T-helper 9 cell (primary cell): ENCODE measurements at places on chromosomes 1 and 21.

GRCh38 chr1:222931023-222931422 is 116.2 kb downstream of the DISP1 start:
- DNase-seq: no peak

GRCh38 chr1:226596531-226597165 is 48.1 kb downstream of the STUM start:
- no peak for DNase-seq

DNA sequence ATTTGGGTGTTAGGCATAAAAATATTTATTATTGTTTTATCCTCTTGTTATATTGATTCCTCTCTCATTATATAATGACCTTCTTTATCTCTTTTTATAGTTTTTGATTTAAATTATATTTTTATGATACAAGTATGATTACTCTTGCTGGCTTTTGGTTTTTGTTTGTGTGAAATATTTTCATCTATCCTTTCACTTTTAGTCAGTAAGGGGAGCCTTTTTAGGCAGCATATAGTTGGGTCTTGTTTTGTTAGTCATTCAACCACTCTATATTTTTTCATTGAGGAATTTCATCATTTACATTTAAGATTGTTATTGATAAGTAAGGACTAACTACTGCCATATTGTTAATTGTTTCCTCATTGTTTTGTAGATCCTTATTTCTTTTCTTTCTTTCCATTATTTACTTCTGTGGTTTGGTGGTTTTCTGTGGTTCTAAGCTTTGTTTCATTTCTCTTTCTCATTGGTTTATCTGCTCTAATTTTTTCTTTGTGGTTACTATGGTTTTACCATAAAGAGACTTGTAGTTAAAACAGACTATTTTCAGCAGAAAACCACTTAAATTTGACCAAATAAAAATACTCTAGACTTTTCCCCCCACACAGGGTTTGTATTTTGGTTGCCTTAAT is 593.1 kb downstream of the NUF2 start:
- no peak for DNase-seq

GRCh38 chr1:205214756-205215155 is 3.3 kb upstream of the DSTYK start:
- DNase-seq: no peak

DNA sequence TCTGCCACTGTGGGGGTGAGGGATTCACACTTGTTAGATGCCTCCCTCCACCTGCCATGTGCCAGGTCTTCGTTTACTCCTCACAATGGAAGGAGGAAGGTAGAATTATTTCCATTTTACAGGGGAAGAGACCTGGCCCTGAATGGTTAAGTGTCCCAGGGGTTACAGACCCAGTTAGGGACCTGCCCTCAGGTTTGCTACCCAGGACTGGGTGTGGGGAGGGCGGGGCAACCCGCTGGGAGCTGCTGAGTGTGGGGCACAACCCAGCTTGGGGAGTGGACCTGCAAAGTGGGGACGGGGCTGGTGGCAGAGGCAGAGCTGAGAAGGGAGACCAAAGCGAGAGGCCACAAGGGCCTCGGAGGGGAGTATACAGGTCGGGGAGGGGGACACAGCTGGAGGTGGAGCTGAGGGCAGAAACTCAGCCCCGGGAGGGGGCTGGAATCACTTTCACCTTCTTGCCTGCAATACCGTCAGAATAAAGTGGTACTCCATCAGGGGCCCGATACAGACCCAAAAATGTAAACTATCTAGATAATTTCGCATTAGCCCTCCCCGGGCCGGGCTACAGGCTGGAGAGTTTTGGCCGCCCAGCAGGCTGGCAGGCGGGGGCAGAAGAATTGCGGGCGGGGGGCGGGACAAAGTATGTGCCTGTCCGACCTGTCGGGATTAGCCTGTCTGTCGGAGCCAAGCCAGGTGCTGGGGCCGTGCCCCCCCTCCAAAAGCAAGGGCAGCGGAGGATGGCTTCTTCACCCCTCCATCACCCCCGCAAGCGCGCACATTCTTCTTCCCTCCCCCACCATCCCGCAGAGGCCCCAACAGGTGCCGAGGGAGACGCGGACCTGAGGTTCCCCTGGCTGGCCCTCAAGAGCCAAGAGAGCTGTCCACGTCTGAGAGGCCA is 1.4 kb downstream of the RSPO1 start:
- no peak for DNase-seq

- no peak for DNase-seq
These were observed 9.4 kb downstream of the COL6A1 start for GRCh38 chr21:45990741-45991605.

DNA sequence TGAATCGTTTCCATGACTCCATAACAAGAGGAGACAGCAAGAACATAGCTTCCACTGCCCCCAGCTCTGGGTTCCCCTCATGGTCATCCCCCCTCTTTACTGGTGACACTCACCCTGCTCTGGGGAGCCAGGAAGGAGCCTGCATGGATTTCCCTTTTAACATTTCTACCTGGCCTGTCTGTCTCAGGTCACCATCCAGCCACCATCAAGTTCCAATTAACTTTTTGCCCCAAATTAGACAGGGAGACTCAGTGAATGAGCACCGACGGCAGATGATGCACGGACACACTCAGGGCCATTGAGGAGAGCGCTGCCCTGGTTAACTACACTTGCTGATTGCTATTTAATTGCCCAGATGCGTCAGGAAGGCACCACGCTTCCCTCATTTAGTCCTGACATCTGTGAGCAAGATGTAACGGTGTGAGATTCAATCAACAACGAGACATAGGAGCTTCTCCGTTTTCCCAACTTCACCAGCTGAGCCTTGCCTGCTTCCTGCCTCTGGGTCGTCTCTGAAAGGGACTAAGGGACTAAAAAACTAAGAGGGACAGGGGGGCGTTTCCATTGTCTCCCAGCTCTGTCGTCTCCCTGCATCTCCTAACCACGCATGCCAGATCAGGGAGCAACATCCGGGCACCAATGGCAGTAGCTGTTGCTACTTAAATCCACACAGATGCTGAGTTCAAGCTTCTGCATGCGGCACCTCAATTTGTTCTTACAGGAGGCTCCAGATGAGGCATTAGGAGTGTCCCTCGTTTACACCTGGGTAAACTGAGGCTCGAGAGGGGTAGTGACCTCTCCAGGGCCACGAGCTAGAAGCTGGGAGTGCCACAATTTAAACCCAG is 426.7 kb downstream of the NPHP4 start:
- DNase-seq: no peak

GRCh38 chr1:77313491-77313890 is 31.7 kb downstream of the AK5 start:
- DNase-seq: no peak

GRCh38 chr21:37380349-37381323 is 14.1 kb downstream of the DYRK1A start:
- no peak for DNase-seq

DNA sequence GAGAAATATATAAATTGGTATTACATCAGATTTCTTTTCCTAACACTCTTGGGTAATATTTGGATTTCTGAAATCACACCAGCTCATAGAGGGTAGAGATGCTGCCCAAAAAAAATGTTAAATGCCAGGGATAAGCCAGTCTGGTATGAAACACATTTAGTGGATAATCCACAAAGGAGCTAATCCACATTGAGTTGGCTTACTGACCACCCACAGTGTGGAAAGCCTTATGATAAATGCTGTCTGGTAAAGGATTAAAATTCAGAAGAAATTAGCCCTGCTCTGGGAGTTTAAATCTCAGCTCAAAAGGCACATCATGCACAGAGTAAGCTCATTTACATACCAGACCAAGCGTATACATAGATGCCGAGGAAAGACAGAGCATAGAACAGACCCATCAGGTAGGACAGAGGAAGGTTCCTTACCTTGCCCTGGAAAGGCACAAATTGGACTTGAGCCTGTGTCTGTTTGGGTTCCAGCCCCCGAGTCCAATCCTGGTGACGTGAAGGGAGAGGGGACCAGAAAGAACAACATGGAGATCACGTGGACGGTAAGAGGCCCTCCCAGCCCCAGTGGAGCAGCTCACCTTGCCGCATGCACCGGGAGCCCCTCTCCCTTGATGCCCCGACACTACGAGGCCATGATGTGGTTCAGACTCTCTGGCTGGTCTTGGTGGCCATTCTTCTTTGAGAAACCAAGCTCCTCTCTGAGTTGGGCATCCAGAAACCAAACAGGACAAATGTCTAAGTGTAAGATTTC is 62.9 kb upstream of the CNTN2 start:
- DNase-seq: no peak

DNA sequence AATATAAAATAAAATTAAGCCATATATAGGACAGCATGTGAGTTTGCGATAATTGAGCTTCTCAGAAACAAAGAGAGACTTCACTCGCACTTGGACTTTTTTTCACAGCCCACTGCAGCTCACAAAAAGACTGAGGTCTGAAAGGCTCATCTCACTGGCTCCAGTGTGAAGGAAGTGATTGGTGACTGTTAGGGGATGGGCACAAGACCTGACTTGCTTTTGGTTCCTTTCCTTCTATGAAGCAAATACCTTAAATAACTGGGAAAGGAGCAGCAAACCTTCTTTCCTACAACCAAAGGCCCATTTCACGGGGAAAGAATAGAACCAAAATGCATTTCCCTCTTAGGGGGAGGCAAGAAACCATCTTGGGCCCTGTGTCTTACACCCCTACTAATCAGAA is 13.1 kb upstream of the TTLL7 start:
- no peak for DNase-seq

DNA sequence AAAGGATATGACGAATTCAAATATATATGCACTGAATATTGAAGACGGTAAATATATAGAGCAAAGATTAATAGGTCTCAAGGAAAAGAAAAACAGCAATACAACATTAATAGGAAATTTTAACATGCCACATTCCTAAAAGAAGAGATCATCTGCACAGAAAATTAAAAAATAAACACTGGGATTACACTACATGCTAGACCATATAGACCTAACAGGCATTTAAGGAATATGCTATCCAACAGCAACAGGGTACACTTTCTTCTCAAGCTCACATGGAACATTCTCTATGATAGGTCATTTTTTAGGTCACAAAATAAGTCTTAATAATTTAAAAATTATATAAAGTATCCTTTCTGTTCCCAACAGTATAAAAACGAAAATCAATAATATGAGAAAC is 1038.3 kb downstream of the KCNT2 start:
- DNase-seq: no peak

DNA sequence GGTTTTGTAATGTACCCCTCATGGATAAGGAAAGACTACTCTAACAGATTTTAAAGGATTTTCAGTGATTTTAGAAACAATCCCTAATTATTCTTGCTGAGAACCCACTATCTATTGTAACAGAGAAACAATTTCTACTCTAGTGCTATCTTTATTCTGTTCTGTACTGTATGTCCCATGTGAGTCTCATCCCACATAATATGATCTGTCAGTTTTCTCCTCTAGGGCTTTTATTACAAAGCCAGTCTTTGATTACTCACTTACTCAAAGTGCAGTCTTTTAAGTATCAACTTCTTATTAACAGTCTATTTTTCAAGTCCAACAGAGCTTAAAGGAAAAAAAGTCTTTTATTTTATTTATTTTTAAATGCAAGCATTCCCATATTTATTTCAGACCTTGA is 54.8 kb downstream of the CTH start:
- DNase-seq: no peak

DNA sequence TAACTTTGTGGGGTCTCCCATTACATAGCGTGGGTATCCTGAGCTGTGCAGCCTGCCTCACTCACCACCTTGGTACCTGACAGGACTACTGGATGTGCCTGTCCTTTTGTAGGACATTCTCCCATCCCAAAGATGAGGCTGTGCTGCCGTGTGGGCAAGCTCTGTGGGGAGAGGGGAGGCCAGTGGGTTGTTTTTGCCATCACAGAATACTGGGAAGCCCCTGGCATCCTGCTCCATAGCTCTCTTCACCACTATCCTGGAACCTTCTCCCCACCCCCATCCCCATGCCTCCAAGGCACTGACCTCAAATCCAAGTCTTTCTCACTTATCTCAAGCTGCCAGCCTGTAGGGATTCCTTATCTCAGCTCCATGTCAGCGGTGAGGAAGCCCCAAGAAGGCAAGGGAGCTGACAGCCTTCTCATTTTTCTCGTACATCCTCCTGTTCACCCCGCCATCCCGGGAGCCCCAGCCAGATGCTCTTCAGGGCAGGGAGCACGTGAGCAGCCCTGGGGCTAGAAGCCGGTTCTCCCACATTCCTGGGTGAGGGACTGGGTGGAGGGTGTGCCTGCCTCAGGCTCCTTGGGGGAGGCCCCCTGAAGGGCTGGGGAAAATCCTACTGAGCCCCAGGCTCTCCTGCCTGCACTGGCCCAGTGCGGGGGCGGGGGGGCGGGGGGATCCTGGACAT is 2.4 kb upstream of the ELF3 start:
- no peak for DNase-seq

- DNase-seq: no peak
These were observed 10.6 kb downstream of the RXRG start for GRCh38 chr1:165434281-165434680.

- DNase-seq: no peak
These were observed 9.9 kb downstream of the TRPM2 start for GRCh38 chr21:44363278-44363677.

GRCh38 chr1:234899041-234899729 is 229.5 kb downstream of the TOMM20 start:
- no peak for DNase-seq

DNA sequence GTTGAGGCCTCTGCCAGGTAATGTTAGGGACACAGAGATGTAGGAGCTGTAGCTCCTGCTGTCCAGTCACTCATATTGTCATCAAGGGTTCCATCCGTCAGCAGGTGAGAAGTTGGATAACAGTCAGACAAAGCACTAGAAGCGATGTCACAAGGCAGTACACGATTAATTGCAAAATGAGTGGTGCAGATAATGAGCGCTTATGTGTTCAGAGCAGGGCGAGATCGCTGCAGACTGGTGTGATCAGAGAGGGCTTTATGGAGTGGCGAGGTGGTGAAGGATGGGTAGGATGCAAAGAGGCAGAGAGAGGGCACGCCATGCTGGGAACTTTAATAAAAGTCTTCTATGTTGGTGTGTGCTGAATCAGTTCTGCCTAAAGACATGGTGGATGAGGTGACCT is 8.8 kb downstream of the TMCC2 start:
- DNase-seq: no peak

DNA sequence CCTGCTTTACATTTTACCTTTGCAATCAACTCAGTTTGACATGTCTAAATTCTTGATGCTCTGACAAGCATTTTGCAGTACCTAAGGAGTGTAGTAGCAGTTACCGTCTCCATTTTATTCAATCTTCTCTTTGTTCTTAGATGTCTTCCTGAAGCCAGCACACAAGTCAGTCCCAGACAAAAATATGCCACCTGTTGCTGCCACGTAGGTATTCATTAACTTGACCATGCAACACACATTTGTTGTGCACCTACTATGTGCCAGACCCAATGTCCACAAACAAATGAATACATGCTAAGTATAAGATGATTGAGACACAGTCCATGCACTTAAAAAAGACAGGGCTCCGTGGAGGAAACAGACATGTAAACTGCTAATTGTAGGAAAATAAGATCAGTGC is 81.5 kb upstream of the NGF start:
- no peak for DNase-seq

- DNase-seq: no peak
These were observed 178.5 kb upstream of the DEPDC1 start for GRCh38 chr1:68675336-68675735.

GRCh38 chr1:95534985-95535384 is 301.0 kb downstream of the RWDD3 start:
- no peak for DNase-seq

GRCh38 chr1:10615332-10615731 is 140.6 kb downstream of the PEX14 start:
- no peak for DNase-seq
